HAP-1 (cell line): ENCODE measurements at places on chromosomes 2 and 18.

DNA sequence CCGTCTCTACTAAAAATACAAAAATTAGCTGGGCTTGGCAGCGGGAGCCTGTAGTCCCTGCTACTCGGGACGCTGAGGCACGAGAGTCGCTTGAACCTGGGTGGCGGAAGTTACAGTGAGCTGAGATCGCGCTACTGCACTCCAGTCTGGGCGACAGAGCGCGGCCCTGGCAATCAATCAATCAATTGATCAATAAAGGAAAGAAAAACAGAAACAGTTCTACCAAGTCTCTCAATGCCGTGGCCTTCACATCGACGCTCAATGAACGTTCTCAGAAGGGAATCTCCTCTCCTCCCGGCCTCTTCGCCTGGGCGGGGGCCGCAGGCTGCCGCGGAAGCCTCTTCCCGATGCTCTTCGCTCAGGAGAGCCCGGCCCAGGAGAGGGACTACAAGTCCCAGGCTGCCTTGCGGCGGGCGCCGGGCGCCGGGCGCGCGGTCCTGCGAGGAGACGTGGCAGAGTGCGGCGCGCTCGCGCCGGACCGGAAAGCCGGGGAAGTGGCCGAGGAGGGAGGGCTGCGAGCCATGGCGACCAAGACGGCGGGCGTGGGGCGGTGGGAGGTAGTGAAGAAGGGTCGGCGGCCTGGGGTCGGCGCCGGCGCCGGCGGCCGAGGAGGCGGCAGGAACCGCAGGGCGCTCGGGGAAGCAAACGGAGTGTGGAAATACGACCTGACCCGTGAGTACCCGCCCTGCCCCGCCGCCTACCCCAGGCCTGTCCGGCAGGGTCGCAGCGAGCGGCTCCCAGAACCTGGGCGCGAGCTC, at the start of gene TMEM214:
Gene TMEM214, plus strand, starts transcription at position 471 of the 758 bp plus-strand sequence. Its CDS starts 51 bp downstream, at position 522.
- DNase-seq: peak; percentile 92

DNA sequence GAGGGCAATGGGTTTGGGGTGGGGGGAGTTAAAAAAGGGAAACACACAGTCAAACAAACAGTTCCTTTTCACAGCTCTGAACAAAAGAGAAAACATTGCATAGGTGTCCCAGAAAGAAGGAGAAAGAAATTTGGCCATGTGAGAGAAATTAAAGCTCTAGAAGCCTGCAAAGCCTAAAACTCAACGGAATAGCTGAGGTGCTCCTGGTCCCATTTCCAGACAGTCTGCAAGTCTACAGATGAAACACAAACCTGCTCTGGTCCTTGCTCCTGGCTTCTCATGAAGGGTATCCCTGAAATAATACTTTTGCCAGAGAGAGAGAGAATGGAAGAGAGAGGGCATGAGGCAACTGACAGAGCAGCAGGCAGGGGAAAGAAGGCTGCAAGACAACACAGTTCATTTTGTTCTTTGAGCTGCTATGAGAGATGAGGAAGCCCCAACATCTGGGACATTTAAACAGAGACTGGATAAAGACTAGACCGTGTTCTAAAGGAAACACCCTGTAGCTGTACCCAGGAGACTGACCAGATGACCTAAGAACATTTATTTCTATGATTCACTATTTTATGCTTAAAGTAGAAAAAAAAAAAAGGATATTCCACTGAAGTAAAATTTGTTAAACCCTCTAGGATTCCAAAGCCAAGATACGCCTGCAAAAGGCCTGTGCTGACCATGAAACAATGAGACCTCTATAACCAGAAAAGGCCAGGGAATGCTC, 57.3 kb upstream of the CYP26B1 start:
- no peak for DNase-seq

DNA sequence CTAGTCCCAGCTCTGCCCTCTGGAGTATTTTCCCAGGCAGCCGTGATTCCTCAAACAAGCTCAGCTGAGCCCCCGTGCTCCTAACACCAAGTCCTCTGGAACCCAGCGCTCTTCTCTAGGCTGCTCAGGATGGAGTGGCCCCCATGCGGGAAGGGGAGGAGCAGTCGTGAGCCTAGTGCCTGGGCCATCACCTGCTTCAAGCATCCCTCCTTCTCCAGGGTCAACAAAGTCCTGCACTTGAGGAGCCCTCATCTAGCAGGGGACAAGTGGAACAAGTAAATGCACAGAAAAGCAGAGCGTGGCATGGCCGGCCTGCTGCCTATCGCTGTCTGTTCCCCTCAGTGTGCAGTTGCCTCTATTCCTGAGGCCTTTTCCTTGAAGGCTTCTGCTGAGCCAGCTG, 168.6 kb downstream of the INHBB start:
- no peak for DNase-seq

- no peak for DNase-seq
Measured at GRCh38 chr2:205543262-205543843, 138.9 kb upstream of the NRP2 start.
